ENCODE measurements at places on chromosomes 12 and 14.
A peak's percentile ranks its signal among the peaks of the same experiment; 100 is the strongest.

DNA sequence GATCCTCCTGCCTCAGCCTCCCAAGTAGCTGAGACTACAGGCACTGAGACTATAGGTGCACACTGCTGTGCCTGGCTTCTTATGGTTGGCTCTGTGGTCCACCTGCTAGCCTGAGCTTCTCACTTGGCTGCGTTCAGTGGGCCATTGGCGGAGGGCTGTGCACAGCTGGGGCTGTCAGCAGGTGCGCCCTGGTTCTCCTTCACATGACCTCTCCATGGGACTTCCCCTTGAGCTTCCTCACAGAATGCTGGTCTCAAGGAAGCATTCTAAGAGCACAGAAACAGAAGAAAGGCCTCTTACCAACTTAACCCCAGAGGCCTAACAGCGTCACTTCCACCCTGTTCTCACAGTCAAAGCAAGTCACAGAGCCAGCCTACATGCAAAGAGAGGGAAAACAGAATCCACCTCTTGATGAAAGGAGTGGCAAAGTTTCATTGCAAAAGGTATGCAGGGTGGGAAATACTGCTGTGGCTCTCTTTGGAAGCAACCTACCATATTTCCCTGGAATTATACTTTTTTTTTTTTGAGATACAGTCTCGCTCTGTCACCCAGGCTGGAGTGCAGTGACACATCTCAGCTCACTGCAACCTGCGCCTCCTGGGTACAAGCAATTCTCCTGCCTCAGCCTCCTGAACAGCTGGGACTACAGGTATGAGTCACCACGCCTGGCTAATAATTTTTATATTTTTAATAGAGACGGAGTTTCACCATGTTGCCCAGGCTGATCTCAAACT, 9.3 kb downstream of the RILPL2 start:
- no peak for DNase-seq

DNA sequence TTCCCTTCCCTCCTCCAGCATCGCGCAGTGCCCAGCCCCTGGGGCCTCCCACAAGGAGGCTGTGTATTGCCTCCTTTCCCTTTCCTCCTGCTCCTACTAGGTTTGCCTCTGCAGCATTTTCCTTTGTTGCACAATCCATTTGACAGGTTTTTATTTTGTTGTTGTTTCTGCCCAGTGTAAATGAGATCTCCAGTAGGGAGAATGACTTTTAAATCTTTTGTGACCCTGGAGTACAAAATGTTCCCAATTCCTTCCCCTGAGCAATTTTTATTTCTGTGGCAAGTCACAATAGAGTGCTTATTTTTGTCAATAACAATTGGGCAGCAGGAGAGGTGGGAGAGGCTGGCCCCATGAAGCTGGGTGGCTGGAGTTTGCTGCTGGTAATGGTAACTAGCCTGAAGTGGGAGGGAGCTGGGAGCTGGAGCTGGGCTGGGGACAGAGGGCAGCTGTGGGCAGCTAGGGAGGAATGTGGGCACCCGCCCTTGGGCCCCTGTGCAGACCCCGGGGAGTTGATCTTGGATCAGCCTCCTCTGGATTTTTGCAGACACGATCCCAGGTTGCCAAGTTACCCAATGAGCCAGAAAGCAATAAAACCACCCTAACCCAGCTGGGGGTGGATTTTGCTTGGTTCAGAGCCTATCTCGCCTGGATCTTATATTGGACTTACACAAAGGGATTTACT, 160.1 kb downstream of the KTN1 start:
- no peak for DNase-seq

DNA sequence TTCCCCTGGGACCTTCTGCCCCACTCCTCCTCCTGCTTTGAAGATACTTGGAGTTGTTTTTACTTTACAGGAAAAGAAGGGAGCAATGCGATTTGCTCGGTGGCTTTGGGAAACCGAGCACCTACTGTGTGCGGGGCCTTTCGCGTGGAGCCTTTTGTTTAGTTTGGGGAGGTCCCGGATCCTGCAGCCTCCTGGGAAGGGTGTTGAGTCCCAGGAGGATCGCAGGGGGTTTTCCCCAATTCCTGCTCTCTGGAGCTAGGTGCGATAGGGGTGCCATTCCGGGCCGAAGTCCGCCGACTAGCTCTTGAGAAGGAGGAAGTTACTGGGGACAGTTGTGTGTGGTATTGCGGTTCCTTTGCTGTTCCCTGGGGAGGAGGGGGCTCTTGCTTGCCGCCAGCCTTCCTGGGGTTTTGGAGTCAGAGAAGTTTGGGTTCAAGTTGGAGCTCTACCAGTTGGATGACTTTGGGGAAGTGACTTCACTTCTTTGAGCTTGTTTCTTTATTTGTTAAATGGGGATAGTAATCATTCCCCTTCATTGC, 1.1 kb downstream of the BRI3BP start:
- no peak for DNase-seq

DNA sequence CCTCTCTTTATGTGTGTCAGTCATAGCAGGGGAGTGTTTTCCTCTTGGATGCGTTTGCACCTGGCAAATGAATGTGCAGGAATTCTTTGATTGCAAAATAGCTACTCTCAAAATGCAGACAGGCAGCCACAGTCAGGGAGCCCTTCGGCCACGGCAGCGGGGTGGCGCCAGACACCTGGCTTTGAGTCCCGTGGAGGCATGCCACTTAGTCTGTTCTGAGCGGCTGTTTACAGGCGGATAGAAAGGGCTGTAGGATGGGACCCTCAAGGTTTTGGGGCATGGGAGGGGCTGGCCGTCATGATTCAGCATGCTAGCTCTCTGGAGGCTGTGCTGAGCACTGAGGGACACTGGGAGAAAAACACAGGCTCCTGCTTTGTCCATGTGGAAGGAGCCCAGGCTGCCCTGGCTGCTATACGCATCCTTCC, 117.1 kb downstream of the SLC25A47 start:
- DNase-seq, result peak; percentile 56

DNA sequence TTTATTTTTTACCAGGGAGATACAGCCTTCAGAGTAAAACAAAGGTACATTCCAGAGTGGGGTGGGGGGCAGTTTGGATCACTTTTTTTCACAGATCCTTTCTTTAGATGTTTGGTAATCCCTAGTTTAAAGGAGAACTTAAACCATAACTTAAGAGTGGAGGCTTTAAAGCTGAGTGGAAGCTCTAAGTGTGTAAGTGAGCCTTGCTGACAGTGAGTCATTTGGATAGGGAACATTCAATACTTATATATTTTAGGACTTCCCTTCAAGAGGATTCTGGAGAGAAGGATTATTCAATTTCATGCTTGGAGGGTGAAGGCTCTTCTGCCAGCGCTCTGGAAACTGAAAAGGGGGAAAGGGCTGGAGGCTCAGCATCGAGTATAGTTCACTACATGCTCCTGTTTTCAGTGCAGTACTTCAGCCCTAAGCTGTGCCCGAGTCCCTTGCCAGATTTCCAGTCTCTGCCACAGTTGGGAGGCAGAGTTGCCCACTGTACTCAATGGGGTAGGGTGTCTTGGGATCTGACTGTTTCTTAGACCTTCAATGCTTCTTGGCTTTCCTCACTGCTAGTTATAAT, 8.4 kb downstream of the PRKAG1 start:
- no peak for DNase-seq

DNA sequence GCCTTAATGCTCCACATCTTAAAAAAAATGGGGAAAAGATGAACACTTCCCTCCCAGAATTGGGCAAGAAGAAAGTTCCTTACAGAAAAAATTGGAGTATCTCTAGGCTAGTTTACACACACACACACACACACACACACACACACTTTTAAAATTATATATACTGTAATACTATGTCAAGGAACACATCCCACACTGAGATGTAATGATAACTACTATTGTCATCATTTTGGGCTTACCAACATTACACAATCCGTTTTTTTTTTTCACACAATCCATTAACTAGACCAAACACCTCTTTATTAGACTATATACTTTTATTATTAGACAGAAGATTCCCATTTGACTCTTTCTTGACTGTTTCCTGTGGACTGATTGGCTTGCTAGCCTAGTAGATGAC, 2.5 kb downstream of the LTBR start:
- DNase-seq, result no peak

All from neuronal stem cell (in vitro differentiated cells).